HEK293T (cell line): ENCODE measurements at places on chromosomes 7 and 10.
A peak's percentile ranks its signal among the peaks of the same experiment; 100 is the strongest.

- DNase-seq, result no peak
Measured at GRCh38 chr7:151157645-151158329, 9.7 kb downstream of the GBX1 start.

DNA sequence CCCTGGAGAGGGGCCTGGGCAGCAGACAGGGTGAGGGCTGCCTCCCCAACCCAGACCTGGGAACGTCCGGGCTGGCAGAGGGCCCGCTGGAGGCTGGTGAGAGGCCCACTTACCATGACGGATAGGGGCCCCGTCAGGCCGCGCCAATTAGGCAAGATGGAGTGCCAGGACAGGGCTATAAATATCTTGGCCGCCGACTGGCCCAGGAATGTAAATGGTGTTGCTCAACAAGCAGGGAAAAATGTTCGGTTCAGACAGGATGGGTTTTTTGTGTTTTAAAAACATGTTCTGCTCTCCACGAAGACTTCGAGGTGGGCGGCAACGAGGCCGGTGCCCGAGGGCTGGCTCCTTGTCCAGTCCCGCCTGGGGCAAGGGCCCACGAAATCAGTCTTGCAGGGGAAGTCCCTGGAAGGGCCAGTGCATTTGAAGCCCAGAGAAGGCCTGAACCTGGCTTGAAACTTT lies 35.8 kb upstream of the ELN start:
- DNase-seq, result no peak

DNA sequence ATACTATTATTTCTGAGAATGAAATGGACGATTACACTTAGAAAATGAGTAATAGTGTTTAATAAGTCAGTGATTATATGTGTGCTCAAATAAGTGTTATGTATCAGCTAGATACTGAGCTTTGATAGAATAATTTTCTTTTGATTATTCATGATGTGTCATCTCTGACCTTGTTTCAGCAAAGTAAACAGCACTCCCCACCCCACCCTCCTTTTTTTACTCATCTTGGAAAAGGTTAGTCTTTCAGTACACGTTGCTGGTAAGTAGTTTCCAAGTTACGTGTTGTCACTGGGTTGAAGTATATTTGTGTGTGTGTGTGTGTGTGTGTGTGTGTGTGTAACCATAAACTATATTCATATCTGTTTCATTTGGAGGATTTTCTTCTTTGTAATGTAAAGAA lies 84.1 kb downstream of the GNAI1 start:
- DNase-seq, result no peak

- no peak for DNase-seq
Measured at GRCh38 chr7:15463801-15464666, 97.8 kb downstream of the AGMO start.

DNA sequence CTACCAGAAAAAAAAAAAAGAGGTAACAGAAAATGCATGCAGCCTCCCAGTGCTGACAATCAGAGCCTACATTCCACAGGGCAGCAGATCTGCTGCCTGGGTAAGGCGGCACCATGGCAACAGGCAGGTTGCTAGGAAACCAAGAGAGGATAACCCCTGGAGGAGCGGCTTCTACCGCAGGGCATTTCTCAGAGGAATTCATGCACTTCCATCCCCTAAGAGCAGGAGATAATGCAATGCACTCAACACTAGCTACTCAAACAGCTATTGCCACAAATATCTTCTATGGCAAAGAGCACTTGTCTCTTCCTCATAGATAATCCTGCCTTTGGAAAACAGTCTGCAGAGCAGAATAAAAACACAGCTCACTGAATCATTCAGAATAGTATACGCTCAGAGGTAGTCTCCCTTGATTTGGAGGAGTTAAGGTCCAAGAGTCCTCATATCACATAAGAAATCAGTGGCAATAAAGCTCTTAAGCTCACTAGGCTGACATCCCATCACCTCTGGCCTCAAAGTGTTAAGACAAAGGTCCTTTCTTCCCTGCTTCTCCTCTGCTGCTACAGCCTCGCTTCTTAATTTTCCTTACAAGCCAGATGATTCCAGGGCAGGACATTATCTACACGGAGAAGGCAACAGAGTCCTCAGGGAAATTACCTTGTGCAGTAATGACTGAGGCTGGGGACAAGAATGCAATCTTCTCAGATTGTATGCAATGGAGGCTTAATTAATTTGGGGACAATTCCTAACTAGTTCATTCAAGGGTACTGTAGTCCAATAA lies 10.7 kb downstream of the PSAP start:
- DNase-seq, result peak; percentile 83

- DNase-seq, result no peak
Measured at GRCh38 chr10:80589726-80590373, 52.1 kb downstream of the SH2D4B start.

GRCh38 chr7:44403775-44404174 lies 78.4 kb upstream of the CAMK2B start:
- DNase-seq, result no peak

DNA sequence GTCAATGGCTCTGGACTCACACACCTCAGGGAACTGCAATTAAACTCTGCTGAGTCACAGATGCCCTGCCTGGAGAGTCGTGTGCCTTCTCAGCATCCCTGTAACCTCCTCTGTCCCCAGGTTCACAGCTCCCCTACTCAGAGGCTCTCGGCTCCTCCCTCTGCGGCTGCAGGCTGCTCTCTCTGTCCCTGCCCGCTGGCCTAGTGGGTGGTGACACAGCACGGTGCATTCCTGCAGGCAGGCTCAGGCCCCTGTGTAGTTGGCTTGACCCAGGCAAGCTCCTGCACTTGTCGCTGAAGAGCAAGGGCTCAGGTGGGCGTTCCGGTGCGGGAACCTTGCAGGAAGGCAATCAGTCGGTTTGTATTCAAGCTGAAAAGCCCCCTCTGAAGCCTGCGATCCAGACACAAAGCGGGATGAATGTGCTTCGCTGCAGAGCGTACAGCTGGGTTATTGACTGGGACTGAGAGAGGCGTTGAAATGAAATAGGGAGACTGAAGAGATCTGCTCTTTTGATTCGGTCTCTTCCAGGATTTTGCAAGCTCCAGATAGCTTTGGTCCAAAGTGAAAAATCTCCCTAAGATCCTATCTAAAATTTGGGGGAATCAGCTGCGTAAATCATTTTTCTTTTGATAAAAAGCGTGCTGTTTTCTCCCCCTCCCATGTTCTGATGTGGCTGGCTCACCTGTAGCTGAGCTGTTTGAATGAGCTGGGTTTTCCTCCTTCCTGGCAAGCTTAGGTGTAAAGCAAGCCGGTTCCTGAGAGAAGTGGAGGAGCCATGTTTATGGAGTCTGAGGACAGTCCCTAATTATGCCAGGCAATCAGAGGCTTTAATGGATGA lies 208.7 kb upstream of the PHYHIPL start:
- DNase-seq, result peak; percentile 23

DNA sequence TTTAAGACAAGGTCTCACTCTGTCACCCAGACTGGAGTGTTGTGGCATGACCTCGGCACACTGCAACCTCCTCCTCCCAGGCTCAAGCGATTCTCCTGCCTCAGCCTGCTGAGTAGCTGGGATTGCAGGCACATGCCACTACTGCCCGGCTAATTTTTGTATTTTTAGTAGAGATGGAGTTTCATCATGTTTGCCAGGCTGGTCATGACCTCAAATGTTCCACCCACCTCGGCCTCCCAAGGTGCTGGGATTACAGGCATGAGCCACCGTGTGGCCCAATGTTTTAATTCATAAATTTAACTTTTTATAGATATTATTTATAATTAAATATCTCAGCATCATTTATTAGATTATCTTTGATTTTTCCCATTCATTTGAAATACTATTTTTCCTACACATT lies 658.0 kb upstream of the NRG3 start:
- DNase-seq, result no peak

DNA sequence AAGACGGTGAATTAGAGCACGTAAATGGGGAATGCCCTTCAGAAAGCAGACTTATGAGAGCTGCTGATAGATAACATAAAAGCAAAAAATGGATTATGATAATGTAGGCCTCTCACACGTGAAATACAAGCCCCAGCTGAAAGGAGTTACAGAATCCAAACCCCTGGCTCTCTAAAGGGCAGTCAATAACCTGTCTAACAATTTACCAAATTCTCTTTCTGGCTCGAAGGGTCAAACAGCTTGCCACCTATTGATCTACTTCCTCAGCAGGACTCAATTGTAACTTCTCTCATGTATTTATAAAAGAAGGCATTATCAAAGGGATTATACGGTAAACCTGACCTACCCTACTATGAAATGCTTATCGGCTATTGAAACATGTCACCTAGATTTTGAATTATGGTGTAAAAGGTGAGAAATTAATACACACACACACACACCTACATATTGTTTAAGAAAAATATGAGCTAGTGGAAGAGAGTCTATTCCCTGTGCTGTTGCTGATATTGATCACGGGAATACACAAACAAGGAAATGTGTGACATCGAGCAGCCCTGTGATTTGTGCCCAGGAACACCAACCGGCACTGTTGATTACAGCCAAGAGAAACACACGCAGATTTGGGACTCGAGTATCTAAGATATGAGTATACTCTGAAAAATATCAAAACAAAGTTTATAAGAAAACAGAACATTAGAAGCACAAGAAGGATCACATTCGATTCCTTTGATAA lies 135.6 kb upstream of the NEBL start:
- no peak for DNase-seq

GRCh38 chr7:102992938-102993717 lies 80.3 kb downstream of the LRRC17 start:
- no peak for DNase-seq

DNA sequence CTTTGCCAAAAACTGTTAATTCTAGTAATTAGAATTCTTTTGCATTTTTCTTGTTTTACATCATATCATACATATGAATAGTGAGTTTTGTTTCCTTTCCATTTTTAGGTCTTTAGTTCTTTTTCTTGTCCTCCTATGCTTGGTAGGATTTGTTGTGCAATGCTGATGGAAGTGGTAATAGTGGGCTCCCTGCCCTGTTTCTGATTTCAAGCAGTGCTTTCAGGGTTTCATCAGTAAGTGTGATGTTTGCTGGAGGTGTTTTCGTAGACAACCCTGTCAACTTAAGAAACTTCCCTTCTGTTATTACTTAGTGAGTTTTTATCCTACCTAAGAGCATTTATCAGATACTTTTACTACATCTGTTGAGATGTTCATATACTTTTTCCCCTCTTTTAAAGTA lies 50.5 kb downstream of the CSGALNACT2 start:
- DNase-seq, result no peak

- DNase-seq, result no peak
Measured at GRCh38 chr7:772005-772294, 44.9 kb upstream of the PRKAR1B start.

- DNase-seq, result no peak
Measured at GRCh38 chr10:69270990-69271389, 7.3 kb upstream of the HK1 start.

GRCh38 chr10:96560966-96561887 lies 25.6 kb downstream of the TM9SF3 start:
- DNase-seq, result no peak

- DNase-seq, result no peak
Measured at GRCh38 chr10:31706464-31707092, 222.1 kb downstream of the ARHGAP12 start.

DNA sequence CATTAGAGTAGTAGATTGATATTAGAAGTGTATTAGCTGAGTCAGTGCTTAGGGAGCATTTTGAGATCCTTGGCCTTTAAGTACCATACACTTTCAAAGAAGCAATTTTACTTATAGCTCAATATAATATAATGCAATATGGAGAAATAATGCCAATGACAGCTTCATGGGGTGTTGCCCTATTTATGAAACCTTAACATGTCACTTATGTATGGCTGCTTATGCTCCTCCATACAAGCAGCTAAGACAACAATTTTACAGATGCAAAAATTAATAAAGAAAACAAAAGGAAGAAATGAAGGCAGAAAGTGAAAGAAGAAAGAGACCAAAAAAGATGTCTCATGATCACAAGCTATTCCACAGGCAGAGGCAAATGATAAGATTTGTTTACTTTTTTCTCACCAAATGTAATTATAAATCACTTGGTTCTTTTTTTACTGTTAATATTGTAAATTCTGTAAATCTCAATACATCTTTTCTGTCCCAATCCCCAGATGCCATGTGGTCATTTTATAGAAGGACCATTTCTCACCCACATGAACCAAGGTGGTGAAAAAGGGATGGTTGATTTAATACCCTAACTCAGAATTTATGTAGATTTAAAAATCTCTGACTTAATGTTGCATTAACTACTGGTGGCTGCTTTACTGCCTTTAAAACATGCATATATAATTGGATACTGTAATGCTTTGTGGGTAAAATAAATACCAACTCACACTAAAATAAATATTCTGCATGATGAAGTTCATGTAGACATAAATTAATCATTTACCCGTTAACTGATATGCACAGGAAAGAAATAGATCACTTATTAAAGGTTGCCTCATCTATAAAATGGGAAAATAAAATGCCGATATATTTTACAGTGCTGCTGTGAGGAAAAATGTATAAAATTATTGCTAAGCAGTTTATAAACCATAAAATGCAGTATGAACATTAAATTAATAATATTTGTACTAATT lies 33.5 kb upstream of the RHOBTB1 start:
- DNase-seq, result no peak

DNA sequence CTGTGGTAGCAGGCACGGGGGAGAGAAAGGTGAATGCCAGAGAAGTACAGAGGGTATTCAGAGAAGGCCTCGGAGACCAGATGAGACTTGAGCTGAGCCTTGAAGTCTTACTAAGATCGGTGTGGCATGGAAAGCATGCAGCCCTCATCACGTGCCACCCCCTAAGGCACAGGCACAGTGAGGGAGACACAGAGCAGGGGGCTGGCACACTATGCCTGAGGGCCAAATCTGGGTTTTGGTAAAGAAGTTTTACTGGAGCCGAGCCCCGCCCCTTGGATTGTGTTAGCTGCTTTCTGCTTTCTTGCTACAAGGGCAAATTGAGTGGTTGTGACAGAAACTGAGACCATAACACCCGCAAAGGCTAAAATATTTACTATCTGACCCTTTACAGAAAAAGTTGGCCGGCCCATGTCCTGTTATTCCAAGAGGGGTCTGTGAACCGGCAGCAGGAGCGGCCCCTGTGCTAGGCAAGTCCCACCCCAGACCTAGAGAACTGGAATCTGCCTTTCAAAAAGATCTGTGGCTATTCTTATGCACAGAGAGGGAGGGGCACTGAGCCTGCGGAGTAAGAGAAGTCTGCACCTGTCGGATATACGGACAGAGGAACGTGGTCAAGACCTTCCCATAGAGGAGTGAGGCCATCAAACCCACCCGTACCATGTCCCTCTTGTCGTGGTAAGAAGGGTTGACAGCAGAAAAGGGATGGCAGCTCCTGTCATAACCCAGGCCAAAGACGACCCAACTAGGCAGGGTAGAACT lies 109.3 kb upstream of the RHEB start:
- DNase-seq, result no peak

- no peak for DNase-seq
Measured at GRCh38 chr10:132200344-132201110, 13.8 kb downstream of the DPYSL4 start.

DNA sequence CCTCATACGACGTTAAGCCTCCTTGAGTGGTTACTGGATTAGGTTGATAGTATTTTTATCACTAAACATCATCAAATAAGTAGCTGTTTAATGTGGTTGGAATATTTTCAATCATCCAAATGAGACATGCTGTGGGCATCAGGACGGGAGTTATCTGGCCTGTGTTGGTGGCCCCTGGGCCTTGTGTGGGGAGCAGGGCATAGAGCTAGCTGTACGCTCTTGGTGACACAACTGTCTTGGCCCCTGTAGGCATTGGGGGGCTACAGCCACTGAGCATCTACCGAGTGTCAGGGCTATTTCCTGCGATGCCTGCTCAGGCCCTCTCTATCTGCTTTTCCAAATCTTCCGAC lies 28.3 kb downstream of the BAG3 start:
- no peak for DNase-seq

- DNase-seq, result no peak
Measured at GRCh38 chr7:983004-983615, at the start of gene CYP2W1. CYP2W1 (plus strand) TSS chr7:983181; CDS start chr7:983212, 31 bp downstream.

GRCh38 chr10:85648279-85648754 lies 718.3 kb downstream of the GRID1 start:
- no peak for DNase-seq

GRCh38 chr7:16668049-16668858 lies 22.3 kb downstream of the BZW2 start:
- peak; percentile 44 for DNase-seq
